Stomach (tissue), 19 donors: ENCODE measurements at places on chromosomes 7 and 10. TPM values are rescaled to one million over a fixed set of nuclear protein-coding genes. Genes with fewer than 3 reads are reported as not detected.

GRCh38 chr7:76053461-76053860 is 5.6 kb downstream of the MDH2 start:
- peaks cover 76% of the 10 kb centered on the region for H3K36me3 ChIP-seq
- H3K4me3 ChIP-seq: no peak overlapping the region
- DNase-seq: no peak
- no peak overlapping the region for H3K27ac ChIP-seq
- H3K4me1 ChIP-seq: peaks cover 15% of the 10 kb centered on the region
- H3K27me3 ChIP-seq: no peaks in the 10 kb centered on the region

- H3K27ac ChIP-seq: no peak overlapping the region
- DNase-seq: no peak
- H3K4me3 ChIP-seq: no peak overlapping the region
- peaks cover 95% of the 10 kb centered on the region for H3K36me3 ChIP-seq
Observed at GRCh38 chr7:6032167-6032566, 991 bp downstream of the ANKRD61 start.

- H3K27me3 ChIP-seq: no peaks in the 10 kb centered on the region
- H3K4me3 ChIP-seq: no peak overlapping the region
- no peak for DNase-seq
- H3K36me3 ChIP-seq: no peaks in the 10 kb centered on the region
Observed at GRCh38 chr7:123431075-123431614, 103.2 kb downstream of the IQUB start.

Gene LHFPL3
- 0.55 TPM for total RNA-seq

Gene GALNT11
- 44.8 TPM for total RNA-seq

Gene GPR85
- not detected for total RNA-seq
